Melanocyte of skin (primary cell): ENCODE measurements at places on chromosomes 2 and 18. TPM values are rescaled to one million over a fixed set of nuclear protein-coding genes. Genes with fewer than 3 reads are reported as not detected.

SNTG2 gene
- not detected in 2 replicates for total RNA-seq

RSAD2 gene
- total RNA-seq = 52.6 and 98.9 TPM in 2 replicates

GALNT14 gene
- total RNA-seq = 12.0 and 29.8 TPM in 2 replicates

STON1 gene
- 1.0 and 1.8 TPM in 2 replicates for total RNA-seq

DLGAP1 gene
- 37.6 and 47.8 TPM in 2 replicates for total RNA-seq

FOXI3 gene
- not detected in 2 replicates for total RNA-seq

SCYGR7 gene
- total RNA-seq = not detected in 2 replicates

MROH2A gene
- total RNA-seq = not detected in 2 replicates

EPG5 gene
- 44.6 and 56.5 TPM in 2 replicates for total RNA-seq

REG1B gene
- total RNA-seq = not detected in 2 replicates

HAAO gene
- 0.69 and 0.73 TPM in 2 replicates for total RNA-seq

AGPS gene
- 69.9 and 81.7 TPM in 2 replicates for total RNA-seq

VAMP8 gene
- total RNA-seq = 27.6 and 31.8 TPM in 2 replicates

NT5C1B gene
- total RNA-seq = not detected in 2 replicates

SIGLEC15 gene
- total RNA-seq = under 0.01 and 0.15 TPM in 2 replicates

NEB gene
- 1.4 and 2.3 TPM in 2 replicates for total RNA-seq

FAM136A gene
- total RNA-seq = 42.6 and 44.9 TPM in 2 replicates

BOLA3 gene
- total RNA-seq = 30.3 and 56.0 TPM in 2 replicates

CD226 gene
- total RNA-seq = 1.0 and 2.2 TPM in 2 replicates

CYBRD1 gene
- total RNA-seq = 61.6 and 80.5 TPM in 2 replicates

ARL5A gene
- 46.8 and 73.1 TPM in 2 replicates for total RNA-seq

ABCG5 gene
- 0.31 TPM in 1 of 2 replicates, not detected in the other for total RNA-seq

GALNT13 gene
- total RNA-seq = not detected in 2 replicates

DSG2 gene
- 3.1 and 10.5 TPM in 2 replicates for total RNA-seq

ARPC2 gene
- 233 and 289 TPM in 2 replicates for total RNA-seq

NCKAP1 gene
- 164 and 172 TPM in 2 replicates for total RNA-seq

GAD1 gene
- 0.46 and 0.67 TPM in 2 replicates for total RNA-seq

RGPD6 gene
- 16.3 and 16.7 TPM in 2 replicates for total RNA-seq
